ENCODE measurements at places on chromosomes 11 and 22.

- no peak overlapping the region for H3K4me3 ChIP-seq
- no peaks in the 10 kb centered on the region for H3K27me3 ChIP-seq
- no peak overlapping the region for H3K27ac ChIP-seq
- peaks cover 7% of the 10 kb centered on the region for H3K4me1 ChIP-seq
These were observed 43.4 kb upstream of the MN1 start for GRCh38 chr22:27844656-27845591.

GRCh38 chr11:122157653-122158161 is 41.7 kb upstream of the BLID start:
- H3K27ac ChIP-seq = no peak overlapping the region
- H3K4me3 ChIP-seq = no peak overlapping the region
- no peak for DNase-seq
- no peaks in the 10 kb centered on the region for H3K36me3 ChIP-seq

- no peak overlapping the region for H3K27ac ChIP-seq
- H3K4me3 ChIP-seq = no peak overlapping the region
- H3K27me3 ChIP-seq = no peaks in the 10 kb centered on the region
- no peaks in the 10 kb centered on the region for H3K4me1 ChIP-seq
These were observed 11.4 kb upstream of the MPPED1 start for GRCh38 chr22:43400449-43400848.

DNA sequence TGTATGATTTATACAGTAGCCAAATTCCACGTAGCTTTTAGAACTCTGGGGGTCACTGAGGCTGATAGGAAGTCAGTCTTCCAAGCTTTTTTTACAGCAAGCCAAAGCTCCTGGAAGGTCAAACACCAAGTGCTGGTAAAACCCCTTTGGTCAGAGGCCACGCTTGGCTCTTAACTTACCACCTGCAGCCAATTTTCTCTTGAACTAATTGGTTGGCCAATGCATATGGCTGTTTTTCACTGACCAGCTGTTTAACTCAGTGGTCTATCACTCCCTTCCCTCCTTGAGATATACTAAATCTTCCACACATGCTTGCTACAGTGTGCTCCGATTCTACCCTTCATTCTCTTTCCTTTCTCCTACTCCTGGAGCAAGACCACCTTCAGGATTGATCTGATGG is 116.0 kb downstream of the FAR1 start:
- no peak overlapping the region for H3K27ac ChIP-seq
- peaks cover 18% of the 10 kb centered on the region for H3K27me3 ChIP-seq
- no peak for DNase-seq
- no peaks in the 10 kb centered on the region for H3K4me1 ChIP-seq
- H3K36me3 ChIP-seq = no peaks in the 10 kb centered on the region

DNA sequence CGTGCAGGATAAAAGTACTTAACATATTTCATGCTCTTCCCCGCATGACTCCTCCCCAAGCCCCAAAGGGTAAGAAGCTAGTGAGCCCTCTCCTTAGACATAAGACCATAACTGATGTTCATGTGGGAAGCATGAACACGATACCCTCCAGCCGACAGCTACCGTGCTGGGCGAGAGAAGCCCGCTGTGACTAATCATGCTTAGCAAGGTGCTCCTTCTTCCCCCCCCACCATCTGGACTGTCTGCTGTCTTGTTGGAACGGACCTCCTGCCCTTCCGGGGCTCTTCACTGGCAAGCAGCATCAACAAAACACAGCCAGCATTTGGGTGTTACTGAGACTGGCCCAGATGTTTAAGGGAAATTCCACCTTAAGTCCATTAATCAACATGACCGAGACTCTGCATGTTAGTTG is 200.6 kb downstream of the DBX1 start:
- no peaks in the 10 kb centered on the region for H3K36me3 ChIP-seq
- no peak overlapping the region for H3K27ac ChIP-seq
- no peak overlapping the region for H3K4me3 ChIP-seq
- H3K27me3 ChIP-seq = no peaks in the 10 kb centered on the region
- no peak for DNase-seq

- H3K27ac ChIP-seq = no peak overlapping the region
- H3K27me3 ChIP-seq = peaks cover 8% of the 10 kb centered on the region
- peaks cover 16% of the 10 kb centered on the region for H3K4me1 ChIP-seq
- H3K4me3 ChIP-seq = no peak overlapping the region
These were observed 33.0 kb upstream of the P2RY2 start for GRCh38 chr11:73184953-73185671.

DNA sequence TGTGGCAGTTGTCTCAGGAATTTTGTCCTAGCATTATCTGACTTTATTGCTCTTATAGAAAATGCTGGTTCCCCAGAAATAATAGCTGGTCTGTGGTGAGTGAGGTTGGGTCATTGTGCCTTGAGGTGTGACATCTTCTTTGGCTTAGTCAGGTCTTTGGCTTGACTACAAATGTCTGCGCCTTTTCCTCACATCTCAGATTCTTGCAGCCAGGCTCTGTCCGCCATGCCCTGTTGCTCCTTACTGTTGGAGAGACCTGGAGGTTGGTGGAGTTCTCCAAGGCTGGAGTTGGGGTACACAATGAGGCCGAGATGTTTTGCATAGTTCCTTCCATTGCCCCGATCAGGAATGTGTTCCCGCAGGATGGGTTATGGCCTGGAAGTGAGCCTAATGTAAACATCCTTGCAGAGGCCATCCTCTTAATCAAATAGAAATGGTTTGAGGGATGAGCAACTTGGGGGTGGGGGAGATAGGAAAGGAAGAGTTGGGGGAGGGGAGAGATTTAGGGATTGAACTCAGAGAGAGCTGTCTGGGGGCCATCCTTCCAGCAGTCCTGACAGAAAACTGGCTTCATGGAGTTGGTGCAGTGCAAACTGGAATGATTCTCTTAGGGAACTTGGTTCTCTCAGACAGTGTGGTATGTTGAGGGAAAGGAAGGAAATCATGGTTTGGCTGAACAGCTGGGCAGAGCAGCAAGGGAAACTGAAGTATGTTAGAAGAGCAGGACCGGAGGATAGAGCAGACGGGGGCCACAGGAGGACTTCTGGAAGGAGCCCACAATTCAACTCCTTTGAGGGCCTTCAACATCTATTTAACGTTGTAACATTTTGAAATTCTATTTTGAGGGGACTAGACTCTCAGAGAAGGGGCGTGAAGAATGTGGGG is 49.9 kb downstream of the ZBTB16 start:
- H3K4me1 ChIP-seq = no peaks in the 10 kb centered on the region
- DNase-seq = no peak
- no peak overlapping the region for H3K27ac ChIP-seq
- no peak overlapping the region for H3K4me3 ChIP-seq

DNA sequence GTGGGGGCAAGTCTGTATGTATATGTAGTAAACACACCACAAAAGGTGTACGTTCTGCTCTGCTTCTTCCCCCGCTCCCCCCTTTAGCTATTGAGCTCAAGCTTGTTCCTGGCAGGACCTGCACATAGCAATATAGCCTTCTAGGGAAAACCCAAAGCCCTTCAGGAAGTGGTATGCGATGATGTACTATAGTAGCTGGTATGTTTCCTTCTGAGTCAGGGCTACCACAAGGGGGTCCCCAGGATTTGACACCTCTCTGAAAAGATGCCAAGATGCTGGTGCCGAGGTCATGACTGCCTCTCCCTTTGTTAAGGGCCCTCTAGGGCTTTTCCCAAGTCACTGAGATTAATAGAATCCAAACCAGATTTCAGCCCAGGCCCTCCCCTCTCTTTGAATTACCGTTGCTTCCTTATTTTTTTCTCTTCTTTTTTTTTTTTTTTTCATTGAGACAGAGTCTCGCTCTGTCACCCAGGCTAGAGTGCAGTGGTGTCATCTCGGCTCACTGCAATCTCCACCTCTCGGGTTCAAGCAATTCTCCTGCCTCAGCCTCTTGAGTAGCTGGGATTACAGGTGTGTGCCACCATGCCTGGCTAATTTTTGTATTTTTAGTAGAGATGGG is 268.4 kb downstream of the ETS1 start:
- no peaks in the 10 kb centered on the region for H3K4me1 ChIP-seq
- no peaks in the 10 kb centered on the region for H3K36me3 ChIP-seq
- no peak for DNase-seq
- H3K27me3 ChIP-seq = no peaks in the 10 kb centered on the region

DNA sequence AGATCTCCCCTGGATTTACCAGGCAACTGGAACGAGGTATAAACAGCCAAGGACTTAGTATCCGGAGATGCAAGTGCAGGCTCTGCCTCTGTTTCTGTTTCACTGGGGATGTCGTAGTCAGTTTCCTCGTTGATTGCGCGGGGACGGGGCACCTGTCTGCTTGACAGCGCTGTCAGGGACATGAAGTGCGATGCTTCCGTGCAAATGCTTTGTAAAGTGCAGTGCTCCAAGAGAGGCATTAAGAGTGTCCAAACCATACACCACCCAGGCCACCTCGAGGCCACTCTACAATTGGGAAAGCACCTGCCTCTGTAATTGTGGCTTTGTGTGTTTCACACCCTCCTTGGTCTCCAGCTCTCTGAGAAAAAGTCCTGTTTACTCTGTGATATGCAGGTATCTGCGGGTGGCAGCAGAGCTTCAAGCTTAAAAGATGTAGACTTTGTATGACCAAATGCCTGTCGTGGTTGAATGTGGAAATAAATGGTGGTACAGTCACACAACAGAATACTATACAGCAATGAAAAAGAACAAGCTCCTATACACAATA is 18.6 kb upstream of the CD5 start:
- DNase-seq = no peak
- peaks cover 52% of the 10 kb centered on the region for H3K27me3 ChIP-seq
- H3K27ac ChIP-seq = no peak overlapping the region
- peaks cover 4% of the 10 kb centered on the region for H3K4me1 ChIP-seq

DNA sequence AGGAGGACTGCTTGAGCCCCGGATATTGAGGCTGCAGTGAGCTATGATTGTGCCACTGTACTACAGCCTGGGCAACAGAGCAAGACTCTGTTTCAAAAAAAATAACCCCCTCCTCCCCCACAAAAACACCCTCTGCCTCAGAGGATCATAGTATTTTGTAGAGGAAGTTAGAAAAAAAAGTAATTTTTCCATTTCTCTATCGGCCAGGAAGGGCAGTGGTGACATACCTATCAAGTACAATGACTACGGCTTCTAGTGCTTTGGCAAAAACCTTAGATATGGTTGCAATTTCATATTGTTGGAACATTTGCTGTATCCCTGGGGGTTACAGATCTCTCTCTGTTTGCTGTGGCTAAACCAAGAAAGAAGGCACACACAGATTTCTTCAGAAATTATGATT is 28.9 kb downstream of the C2CD3 start:
- H3K27ac ChIP-seq = no peak overlapping the region
- H3K4me1 ChIP-seq = no peaks in the 10 kb centered on the region
- no peak overlapping the region for H3K4me3 ChIP-seq
- DNase-seq = no peak

Data from K562 (cell line).